ENCODE measurements at places on chromosomes 11 and 22.

DNA sequence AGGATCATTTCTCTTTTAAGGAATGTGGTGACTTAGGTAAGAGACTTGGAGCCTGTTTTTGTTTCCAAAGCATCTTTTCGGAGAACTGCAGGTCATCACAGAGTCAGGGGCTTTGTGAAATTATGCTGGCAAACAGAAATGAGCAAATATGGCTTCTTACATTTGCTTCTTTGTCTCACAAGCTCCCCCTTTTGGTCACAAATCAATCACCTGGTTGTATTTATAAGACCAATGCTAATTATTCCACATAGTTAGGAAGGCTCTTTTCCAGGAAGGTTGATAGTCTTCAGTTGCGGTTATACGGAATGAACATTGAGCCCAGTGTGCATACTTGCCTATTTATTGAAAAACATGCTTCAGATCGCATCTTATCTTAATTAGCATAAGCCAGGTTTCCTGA, 34.6 kb upstream of the CEP126 start:
- DNase-seq = peak; percentile 24

- DNase-seq = no peak
Observed at GRCh38 chr11:12232160-12232559, 121.8 kb downstream of the MICAL2 start.

- DNase-seq = no peak
Observed at GRCh38 chr11:2316169-2316962, 14.6 kb downstream of the TSPAN32 start.

GRCh38 chr11:39674024-39674423, 1785.4 kb downstream of the LRRC4C start:
- DNase-seq = no peak

GRCh38 chr11:3669128-3669527, 2.1 kb downstream of the CHRNA10 start:
- no peak for DNase-seq

GRCh38 chr11:1559111-1559951, 12.7 kb downstream of the DUSP8 start:
- DNase-seq = no peak

DNA sequence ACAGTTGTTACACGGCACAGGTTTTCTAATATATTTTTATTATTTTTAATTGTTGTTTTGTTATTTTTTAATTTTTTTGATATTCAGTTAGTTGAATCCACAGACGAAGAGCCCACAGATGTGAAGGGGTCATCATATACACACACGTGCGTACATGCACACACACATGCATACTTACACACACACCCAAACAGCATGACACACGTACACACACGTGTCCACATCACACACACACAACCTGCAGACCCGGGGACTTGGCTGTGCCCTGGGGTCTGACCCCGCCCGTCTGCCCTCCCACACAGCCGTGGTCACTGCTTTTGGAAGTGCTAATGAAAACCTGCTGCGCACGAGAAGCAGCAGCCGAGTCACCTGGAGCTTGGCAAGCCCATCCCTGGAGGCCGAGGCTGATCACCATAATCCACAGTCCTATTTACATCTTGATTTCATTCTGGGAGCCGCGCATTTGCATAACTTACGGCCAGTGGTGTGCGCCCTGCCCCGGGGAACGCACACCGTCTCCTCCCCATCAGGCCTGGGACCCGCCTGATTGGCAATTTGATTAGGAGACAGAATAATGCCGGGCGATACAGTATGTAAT, 110.3 kb downstream of the BRD1 start:
- no peak for DNase-seq

DNA sequence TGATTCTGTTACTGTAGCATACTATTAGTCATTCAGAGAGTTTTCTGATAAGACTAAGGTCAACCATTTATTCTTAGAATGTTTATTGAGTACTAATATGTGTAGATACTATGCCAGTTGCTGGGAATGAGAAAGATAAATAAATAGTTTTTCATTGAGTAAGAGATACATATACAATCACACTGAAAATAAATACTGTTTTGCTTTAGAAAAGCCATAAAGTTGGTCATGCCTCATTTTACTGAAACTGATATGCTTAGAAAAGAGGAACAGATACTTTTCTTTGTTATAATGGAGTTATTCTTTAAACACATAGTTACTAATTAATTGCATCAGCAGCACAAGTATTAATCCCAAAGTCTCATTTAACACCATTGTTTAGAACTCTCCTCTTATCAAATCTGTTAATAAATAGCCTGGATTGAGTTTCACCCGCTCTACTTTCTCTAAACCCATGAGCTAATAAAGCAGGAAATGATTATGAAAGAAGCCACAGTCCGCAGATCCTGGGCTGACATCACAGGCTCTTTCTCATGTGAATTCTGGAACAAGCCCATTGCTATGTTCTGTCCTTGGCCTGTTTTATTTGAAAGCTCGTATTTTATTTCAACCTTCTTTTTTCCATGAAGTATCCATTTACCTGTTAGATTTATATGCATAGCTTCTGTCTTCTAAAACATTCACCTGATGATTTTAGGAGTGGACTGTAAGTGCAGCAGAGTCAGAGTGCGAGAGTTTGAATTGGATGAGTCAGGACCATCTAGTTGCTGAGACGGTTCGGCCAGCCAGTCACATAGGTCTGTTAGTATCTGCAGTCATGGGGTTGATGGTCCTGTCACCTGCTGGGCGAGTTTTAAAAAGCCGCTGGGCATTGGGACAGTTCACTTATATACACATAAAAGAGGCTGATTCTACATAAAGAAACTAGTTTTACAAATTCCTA, 35.5 kb downstream of the PIWIL4 start:
- DNase-seq = no peak

GRCh38 chr11:75152090-75152489, 1.2 kb downstream of the SLCO2B1 start:
- no peak for DNase-seq

DNA sequence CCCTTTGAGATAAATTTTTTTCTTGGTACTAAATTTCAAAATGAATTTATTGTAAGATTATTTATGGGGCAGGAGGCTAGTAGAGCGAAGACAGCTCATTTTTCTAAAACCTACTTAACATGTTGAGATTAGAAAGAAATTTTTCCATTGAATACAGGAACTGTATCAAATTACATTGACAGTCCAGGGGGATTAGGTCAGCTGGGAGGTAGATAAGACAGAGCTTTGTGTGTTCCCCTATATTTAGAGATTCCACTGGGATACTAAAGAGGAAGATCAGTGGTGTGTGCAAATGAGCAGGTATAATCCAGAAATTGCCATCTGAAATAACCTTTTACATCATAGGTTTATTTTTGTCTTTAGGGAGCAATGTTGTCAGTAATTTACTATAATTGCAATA, 32.1 kb downstream of the ENDOD1 start:
- DNase-seq = no peak

DNA sequence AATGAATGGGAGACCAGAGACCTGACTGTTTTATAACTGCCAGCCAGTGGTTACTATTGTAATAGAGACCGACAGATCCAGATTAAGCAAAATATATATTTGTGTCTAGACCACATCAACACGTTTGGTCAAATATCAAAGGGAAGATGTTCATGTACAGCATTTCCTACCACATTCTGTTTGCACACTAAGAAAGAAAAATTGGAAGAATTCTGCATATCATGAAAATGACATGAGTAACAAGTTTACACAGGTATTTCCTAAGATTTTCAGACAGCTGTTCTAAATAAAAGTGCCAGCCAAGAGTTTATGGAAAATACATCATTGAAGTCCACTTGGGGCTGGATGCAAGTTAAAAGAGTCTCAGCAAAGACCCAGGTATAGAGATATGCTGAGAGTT, 145.5 kb upstream of the ANO3 start:
- DNase-seq = no peak

GRCh38 chr11:130992788-130993187, 76.5 kb upstream of the SNX19 start:
- DNase-seq = no peak

- peak; percentile 5 for DNase-seq
Observed at GRCh38 chr11:32870676-32871075, 21.9 kb upstream of the QSER1 start.

DNA sequence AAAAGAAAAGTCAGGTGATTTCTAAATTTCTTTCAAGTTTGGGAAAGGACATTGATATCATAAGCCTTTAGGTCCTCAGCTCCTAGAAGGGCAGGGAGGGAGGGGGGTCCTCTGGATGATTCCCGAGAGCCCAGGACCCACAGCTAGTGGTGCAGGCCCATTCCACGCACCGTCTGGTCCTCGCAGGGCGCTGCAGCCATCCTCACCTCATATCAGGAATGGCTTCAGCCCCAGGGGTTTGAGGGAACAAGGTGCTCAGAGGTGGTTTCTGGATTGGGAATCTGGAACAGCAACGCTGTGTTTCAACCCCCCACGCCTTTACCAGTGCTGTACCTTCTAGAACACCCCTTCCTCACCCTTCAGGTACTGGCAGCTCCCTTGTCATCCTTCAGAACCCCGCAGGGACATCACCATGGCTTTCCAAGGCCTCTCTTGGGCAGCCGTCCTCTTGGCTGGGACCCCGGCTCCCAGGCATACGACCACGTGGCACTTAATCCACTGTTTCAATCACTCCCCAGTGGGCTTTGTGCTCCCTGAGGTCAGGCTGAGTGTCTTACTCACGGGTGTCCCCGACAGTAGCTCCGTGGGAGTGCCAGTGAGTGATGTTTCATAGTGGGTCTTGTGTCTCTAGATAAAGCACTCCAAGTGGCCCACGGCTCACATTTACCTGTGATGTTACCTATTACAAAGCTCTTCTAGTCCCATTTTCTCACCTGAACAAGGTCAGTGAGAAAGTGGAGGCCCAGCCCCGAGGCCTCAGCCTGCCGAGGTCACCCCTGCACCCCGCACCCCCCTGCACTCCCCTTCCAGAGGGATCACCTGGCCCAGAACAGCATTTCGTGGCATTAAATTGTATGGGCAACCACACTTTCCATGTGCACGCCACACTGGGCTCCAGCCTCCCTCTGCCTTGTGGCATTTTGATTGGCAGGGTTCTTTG, 93.9 kb downstream of the MORC2 start:
- DNase-seq = no peak

- DNase-seq = no peak
Observed at GRCh38 chr11:131311776-131312514, 58.5 kb upstream of the NTM start.

DNA sequence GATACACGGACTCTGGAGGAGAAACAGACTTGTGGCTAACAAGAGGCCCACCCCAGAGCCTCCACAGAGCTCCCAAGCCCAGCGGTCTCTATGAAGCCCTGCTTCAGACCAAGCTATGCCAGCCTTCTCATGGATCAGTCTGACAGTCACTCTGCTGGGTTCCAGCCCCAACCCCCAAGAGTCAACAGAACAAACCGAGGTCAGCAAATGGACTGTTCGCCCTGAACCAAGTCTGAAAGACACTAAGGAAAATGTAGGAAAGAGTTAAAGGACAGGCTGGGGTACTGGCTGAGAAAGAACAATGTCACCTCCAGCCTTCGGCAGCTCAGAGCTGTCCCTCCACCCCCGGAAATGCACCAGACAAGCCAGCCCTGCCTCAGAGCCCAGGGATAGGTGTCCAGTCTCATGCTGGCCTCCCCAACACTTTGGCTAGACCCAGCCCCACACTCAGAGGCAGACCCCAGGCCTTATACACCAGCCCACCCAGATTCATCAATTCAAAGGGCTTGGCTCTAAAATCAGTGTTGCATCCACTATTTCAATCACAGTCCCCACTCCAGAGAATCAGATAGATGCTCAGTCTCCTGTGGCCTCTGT, 3.8 kb downstream of the ARFGAP2 start:
- DNase-seq = no peak

- no peak for DNase-seq
Observed at GRCh38 chr22:20002636-20003035, 14.0 kb downstream of the ARVCF start.

DNA sequence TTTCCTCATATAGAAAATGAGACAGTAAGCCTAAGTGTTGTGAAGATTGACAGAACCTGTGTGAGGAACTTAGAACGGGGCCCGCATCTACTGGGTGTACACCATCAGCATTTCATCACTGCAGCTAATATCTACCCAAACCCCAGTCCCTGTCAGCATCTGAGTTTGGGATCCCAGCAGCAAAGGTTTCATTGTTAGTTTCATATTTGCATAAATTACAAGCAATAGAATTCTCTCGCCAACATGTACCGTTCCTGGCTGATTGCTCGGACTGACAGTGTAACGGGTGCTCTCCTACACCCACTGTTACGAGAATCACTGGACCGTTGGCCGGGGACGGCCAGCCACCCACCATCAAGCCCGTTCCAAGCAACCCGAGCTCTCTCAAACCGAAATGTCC, 10.4 kb upstream of the TMPRSS6 start:
- no peak for DNase-seq

DNA sequence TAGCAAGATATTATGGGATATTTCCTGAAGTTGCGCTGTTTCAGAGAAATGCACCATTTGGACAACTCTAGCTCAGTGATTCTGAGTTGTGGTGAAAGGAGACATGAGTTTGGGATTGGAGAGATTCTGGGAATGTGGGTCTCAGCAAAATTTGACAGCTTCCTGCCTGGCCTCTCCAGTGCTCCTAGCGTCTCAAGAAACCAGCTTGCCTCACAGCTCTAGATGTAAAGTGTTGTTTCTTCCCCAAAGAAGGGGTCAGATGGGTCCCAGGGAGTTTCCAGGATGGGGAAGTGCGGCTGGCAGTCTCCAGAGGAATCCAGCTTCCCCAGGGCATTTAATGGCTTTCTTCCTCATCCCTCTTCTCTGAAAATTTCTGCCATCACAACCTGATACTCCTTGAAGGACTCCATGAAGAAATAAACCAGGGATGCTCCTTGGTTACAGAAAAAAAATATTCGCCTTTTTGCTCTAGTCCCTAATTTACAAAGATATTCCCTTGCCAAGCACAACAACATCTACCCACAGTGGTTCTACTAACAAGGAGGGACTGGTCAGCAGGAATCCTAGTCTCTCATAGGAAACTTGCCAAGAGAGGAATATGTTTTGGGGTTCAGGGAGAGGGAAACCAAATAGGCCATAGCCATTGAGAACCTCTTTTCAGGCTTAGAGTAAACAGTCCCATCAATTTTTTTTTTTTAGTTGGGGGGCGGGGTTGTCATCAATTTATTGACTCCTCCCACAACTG, 185.4 kb upstream of the E2F8 start:
- no peak for DNase-seq

- no peak for DNase-seq
Observed at GRCh38 chr22:25950111-25950510, 208.1 kb downstream of the MYO18B start.

GRCh38 chr11:77821349-77821851, 456 bp downstream of the AAMDC start:
- DNase-seq = no peak

- no peak for DNase-seq
Observed at GRCh38 chr11:60392361-60392760, 3.9 kb upstream of the MS4A14 start.

DNA sequence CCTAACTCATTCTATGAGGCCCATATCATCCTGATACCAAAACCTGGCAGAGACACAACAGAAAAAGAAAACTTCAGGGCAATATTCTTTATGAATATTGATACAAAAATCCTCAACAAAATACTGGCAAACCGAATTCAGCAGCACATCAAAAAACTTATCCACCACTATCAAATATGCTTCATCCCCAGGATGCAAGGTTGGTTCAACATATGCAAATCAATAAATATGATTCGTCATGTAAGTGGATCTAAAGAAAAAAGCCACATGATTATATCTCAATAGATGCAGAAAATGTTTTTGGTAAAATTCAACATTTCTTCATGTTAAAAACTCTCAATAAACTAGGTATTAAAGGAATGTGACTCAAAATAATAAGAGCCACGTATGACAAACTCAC, 40.9 kb downstream of the JRKL start:
- DNase-seq = no peak

GRCh38 chr22:44391015-44391414, 78.3 kb upstream of the SHISAL1 start:
- no peak for DNase-seq

Measured in activated CD4-positive, alpha-beta T cell treated with anti-CD3 and anti-CD28 coated beads, Interleukin-2, Interleukin-4, amounts not matched to agents 100 ng/mL and 50 ng/mL, durations not matched to agents 16 hours and 8 hours (primary cell).